ENCODE measurements at places on chromosomes 16 and 17.

GRCh38 chr16:70437017-70437581 lies 1.8 kb downstream of the ST3GAL2 start:
- no peak for DNase-seq

GRCh38 chr16:82240111-82240510 lies 70.1 kb upstream of the MPHOSPH6 start:
- no peak for DNase-seq

DNA sequence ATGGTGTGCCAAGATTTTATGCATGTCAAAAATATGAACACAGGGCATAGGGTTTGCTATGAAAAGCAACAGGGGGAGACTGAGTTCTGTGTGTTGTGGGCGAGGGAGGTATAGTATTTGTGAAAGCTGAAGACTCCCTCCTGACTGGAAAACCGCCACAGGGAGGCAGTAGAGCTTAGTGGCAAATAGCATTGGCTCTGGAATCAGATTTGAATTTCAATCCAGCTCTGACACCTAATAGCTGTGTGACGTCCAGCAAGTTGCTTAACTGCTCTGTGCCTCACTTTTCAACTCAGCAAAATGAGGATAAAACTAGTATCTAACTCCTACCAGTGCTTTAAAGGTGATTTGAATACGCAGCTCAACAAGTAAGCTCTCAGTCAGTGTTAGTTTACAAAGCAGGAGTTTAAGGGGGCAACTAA lies 22.0 kb downstream of the KPNA2 start:
- peak; percentile 6 for DNase-seq

DNA sequence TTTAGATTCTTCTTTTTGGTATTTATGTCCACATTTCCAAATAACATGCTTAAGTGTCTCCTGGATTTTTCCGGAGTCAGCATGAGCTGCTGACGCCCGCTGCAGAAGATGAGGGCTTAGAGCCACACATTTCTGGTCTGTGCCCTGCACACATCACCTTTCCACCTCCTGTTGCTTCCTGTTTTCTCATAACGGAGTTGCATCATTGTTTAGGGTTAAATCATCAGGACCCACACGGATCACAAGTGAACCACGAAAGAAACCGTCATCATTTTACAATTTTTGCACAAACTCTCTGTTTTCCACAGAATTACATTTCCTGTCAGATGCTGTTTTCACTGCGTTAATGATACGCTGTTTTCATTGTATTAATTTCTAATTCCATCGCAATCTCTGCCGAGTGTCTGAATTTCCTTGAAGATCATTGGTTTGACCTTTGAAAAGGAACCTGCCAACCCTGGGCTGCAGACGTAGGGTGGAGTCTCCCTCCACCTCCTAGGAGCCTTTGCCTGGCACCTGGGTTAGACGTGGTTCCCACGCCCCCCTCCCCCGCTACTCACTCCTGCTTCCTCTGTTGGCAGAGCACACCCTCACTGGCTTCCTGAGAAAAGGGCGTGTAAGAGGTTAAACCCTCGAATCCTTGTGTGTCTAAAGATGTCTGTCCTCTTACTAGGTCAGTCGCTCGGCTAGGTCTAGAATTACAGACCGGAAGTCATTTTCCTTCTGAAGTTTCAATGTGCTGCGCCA lies 68.2 kb downstream of the RNF213 start:
- DNase-seq = no peak

- no peak for DNase-seq
Observed at GRCh38 chr17:78563189-78564145, 13.7 kb downstream of the DNAH17 start.

- DNase-seq = no peak
Observed at GRCh38 chr16:70396246-70396904, 42.5 kb downstream of the ST3GAL2 start.

DNA sequence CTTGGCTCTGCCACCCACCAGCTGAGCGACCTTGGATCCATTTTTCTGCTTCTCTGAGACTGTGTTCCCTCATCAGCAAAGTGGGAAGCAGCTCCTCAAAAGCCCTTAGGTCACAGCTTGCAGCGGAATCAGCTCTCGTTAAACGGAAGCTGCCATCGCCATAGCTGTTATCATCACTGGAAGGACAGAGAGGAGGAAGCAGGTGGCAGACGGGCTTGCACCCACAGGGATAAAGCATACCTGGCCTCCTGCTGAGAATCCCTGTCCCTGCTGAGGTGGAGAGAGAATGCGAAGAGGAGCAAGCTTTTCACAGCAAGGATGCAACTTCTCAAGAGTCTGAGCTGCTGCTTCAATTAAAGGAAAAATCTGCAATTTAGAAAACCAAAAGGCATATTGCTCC lies 106.6 kb downstream of the CLEC16A start:
- no peak for DNase-seq

GRCh38 chr16:61569028-61569427 lies 467.2 kb downstream of the CDH8 start:
- DNase-seq = no peak

DNA sequence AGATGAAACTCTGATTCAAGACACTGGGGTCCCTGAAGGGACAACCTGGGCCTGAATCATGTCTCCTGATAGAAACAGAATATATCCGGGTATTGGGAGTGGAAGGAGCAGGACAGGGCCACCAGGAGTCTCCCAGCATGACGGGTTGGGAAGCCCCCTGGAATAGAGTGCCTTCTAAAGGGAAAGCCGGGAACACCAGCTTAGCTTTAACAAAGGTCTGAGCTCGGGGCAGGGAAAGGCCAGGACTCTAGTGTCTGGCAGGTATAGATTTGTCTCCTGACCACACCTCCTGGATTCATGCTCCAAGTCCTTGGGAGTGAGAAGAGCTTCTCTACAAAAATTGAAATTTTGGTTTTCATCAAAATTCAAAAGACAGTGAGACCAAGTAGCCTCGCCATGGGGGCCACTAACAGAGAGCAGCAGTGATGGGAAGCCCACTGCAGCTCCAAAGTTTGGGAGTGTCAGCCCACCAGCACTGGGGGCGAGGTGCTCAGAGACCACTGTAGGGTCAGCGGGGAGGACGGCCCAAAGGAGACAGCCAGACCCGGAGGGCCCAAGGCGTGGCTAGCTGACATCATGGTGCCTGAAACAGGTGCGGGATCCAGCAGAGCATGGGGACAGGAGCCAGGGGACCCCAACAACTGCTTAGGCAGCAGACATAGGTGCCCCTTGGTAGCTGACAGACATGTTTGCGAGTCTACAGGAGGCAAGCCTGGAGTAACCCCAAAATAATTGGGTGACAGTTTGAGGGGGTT lies 81.0 kb downstream of the C16orf78 start:
- DNase-seq = no peak

GRCh38 chr16:85716680-85717038 lies 27.9 kb upstream of the GINS2 start:
- no peak for DNase-seq

DNA sequence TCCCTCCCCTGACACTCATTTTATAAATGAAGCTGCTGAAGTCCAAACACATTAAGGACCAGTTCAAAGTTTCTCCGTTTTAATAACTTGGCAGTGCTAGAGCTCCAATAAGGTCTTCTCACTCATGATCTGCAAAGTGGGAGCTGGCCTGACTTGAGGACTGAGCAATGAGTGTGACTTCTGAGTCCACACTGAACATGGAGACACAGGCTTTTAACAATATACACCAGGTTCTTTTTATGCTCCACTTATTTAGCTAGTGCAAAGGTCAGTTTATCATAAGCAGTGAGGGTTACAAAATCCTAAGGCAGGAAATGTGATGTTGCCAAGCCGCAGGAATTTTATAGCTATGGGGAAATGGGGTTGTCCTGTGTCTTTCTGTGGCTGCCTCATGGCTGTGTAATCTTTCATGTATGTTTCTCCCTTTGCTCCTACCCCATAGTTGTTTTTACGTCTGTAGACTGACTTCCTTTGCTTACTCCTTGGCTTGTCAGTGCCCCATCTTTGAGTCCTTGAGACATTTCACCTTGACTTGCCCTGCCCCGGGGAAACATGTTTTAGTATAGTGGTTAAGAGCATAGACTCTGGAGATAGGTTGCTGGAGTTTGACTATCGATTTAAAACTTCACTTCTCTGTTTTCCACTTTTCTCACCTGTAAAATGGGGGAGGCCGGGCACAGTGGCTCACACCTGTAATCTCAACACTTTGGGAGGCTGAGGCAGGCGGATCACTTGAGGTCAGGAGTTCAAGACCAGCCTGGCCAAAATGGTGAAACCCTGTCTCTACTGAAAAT lies 12.2 kb upstream of the MMD start:
- DNase-seq = no peak

DNA sequence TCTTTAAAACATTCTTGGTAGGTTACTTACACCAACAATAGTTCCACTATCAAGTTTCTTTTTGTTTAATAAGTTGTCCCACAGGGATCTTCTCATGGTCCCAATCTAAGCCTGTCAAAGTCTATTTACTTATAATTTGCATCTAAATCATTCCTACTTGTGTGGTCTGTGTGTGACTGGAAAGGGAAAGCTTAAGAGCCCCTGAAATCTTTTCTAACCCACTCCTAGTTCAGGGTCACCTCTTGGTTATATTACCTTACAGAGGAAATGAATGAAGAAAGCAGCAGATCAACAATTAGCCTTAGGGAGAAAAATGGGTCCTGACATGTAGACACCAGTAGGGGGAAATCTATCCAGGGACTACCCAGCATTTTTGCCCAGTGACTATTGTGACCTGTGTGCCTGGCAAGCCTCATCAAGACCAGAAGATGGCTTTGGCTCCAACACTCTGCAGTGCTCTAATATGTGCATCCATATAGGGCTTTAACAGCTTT lies 110.4 kb upstream of the HAS3 start:
- DNase-seq = no peak

Data from stimulated activated CD4-positive, alpha-beta T cell treated with anti-CD3 and anti-CD28 coated beads, TNF-alpha, amount 100 ng/mL, for 1 hour (primary cell).